Stimulated activated CD4-positive, alpha-beta T cell treated with anti-CD3 and anti-CD28 coated beads, Interleukin-4, amount 100 ng/mL, for 24 hours (primary cell): ENCODE measurements at places on chromosomes 6 and 20.

DNA sequence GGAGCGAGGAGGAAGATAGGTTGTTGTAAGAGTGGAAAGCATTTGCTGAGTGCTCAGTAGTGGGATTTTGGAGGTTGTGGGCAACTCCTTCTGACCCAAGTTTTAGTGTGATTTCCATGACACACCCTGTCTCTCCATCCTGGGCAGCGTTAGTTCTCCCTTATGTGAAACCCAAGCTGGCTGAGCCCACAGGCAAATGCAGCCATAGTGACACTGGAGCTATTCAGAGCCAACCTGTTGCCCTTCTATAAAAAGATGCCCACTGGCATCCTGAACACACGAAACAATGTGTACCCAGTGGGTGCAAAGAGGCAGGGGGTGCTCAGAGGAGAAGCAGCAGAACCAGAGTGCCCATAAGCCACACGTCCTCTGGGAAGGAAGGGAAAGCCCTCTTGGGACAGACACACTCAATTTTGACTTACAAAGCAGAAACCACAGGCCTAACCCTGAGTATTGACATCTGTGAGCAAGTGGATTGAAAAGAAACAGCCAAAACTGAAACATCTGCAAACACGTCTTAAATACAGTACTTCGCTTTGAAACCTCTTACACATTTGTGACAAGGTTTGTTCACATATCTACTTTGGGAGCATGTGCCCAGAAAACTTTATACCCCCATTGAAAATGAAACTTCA is 54.6 kb downstream of the BPIFB1 start:
- no peak for DNase-seq

- no peak for DNase-seq
Observed at GRCh38 chr6:99354983-99355382, 5.5 kb upstream of the FAXC start.

- no peak for DNase-seq
Observed at GRCh38 chr6:32167761-32168262, 3.4 kb downstream of the EGFL8 start.

GRCh38 chr20:962683-963082 is 39.4 kb downstream of the RSPO4 start:
- no peak for DNase-seq

DNA sequence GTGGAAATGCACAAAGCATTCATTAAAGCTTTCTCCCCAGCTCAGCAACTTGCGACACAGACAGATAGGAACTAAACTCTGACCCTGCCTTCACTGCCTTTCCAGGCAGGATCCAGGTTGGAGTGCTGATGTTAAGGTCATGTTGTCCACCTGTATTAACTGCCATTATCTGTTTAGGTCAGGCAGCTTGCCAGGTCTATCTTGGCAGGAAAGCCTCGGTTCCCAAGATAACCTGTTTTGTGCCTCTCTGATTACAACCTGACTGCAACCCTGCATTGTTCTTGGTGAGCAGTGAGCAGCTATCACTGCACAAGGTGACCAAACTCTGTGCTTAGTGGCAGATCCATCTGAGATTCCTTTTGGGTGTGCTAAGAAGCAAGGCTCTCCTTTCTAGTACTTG is 23.2 kb upstream of the ELOVL2 start:
- no peak for DNase-seq
